ENCODE measurements at places on chromosomes 4 and X.

DNA sequence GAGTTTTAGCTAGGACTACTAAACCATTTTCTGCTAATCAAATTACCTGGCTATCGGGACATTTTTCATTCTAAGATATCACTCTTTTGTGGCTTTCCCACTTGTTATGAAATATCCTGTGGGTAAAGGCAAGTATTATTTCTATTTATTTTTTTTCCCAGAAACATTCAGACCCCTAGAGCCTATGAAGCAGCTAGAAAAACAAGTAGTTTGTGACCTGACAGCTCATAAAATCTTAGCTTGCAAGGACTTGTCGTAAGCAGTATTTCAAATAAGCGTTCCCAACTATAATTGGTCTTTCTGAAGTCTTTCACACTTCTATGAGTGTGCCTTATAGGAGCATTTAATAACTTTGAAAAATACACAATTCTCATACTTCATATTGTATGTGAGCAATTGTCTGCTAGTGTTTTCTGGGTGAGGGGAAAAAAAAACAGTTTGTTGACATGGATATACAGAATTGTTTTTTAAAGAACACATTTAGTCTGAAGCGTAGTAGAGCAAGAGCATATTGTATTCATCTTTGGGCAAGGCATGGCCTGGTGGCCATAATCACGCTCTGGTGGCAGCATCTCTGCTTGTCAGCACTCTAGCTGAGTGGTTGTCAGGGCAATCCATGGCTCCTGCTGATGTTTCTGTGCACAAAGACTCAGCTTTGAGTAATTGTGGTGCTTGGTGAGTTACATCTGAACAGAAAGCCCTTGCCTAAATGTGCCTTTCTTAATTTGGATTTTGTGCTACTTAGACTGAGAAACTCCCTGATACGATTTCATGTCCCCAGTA, 2.6 kb downstream of the MCUB start:
- DNase-seq = no peak

DNA sequence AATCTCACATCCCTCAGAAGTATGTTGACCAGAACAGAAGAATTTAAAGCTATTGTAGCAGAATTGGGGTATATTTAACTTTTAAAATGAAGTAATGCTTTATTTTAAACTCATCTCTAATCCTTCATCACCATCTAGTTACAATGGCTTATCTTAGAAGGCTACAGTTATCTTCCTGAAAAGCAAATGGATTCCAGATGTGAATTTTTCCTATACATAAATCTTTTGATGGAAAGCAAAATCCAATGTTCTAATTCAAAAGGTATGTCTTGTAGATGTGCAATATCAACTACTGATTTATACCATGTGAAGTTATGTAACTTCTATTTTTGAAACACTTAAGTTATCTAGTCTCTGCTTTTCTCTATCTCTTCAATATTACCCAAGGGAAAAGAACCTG, 47.6 kb downstream of the CCNG2 start:
- no peak for DNase-seq

GRCh38 chrX:110432091-110432905, 73.7 kb downstream of the RTL9 start:
- no peak for DNase-seq

- DNase-seq = no peak
Observed at GRCh38 chrX:16239211-16239610, 71.9 kb downstream of the MAGEB17 start.

GRCh38 chr4:124334119-124334518, 378.4 kb downstream of the ANKRD50 start:
- no peak for DNase-seq

DNA sequence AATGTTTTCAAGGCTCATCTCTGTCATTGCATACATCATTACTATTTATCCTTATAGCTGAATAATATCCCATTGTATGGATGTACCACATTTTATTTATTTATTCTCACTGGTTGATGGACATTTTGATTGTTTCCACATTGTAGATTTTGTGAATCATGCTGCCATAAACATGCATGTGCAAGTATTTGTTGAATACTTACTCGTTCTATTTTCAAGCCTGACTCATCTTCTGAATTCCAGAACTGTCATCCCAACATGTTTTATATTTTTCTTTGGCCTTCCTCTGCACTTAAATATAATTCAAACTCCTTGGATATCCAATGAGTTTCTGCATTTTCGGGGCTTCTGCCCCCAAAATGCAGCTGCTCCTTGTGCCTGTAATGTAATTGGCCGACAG, 77.6 kb downstream of the MXRA5 start:
- DNase-seq = no peak

GRCh38 chrX:23662853-23663252, 4.4 kb upstream of the PRDX4 start:
- DNase-seq = no peak

DNA sequence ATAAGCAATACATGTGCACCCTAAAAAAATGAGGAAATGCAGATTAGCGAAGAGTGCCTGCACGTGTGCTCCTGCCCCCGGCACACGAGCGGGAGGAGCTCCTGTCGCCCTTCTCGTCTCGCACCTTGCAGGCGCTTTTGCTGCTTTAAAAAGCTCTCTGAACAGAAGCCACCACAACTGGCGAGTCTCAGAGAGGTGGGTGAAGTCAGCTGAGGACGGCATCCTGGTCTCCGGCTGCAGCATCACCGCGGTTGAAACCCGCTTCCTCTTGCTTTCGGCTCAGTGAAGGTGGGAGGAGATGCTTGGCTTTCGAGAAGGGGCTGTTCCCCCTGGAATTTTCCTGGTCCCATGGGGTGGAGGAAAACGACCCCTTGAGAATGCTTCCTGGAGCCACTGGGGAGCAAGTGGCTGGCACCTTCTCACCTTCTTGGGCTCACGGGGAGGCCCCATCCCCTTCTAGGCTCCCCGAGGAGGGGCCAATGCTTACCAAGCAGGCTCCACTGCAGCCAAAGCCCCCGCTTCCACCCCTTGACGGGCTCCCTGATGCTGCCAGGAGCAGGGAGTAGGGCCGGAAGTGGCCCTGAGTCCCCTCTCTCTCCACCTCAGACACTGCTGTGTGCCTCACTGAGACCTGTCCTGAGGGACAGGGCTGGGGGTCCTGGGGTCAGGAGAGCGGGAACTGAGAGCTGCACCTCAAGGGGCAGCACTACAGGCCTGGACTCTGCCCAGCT, 29.2 kb upstream of the MXD4 start:
- DNase-seq = peak; percentile 41

DNA sequence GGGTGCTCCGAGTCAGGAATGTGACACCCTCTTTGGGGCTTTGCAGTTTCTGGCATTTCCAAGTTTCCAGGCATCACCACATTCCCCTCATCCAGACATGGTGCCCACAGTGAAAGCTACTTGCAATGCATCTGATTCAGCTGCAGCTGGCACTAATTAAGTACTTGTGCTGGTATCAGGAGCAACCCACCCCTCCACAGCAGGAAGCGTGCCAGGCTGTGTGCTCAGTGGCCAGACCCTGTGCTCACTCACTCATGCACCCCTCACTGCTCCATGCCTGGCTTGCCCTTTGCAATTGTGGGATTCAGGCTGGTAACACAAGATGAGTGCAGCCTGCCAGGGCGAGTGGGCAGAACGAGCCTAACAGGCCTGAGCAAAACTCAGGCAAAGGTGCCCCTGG, 271.2 kb downstream of the EPHA5 start:
- DNase-seq = no peak

DNA sequence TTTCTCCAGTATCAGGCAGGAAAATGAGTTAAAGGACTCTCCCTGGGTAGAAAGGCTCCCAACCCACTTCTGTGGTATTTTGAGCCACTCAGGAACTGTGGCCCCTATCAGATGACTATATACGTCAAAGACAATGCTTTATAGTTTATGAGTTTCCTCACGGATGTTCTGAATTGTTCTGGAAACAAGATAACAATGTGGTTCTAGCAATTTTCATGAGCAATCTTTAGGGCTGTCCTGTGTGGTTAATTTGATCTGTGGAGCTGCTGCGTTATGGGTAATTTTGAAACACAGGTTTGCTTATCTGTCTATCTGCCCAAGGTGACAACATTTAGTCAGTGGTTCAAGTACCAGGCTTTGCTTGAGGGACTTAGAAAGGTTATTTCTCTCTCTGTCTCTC, 46.7 kb upstream of the IL2 start:
- no peak for DNase-seq

DNA sequence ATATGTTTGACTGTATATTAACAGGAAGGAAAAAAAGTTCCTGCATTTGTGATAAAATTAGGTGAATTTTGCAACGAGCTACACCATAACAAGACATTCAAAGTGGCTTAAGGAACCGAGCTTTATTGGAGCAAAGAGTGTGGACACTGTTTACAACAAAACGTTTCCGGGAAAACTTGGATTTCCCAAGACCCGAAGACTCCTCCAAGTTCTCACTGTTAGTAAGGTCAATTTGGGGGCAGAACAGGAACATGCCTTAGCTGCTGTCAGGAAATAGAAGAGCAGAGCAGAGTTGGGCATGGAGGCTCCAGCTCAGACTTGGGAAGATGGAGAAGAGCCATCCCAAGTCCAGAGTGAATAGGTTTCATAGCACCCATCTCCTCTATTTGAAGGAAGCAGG, 16.5 kb downstream of the ADH6 start:
- no peak for DNase-seq

GRCh38 chrX:115112411-115112810, 76.8 kb upstream of the RBMXL3 start:
- no peak for DNase-seq

DNA sequence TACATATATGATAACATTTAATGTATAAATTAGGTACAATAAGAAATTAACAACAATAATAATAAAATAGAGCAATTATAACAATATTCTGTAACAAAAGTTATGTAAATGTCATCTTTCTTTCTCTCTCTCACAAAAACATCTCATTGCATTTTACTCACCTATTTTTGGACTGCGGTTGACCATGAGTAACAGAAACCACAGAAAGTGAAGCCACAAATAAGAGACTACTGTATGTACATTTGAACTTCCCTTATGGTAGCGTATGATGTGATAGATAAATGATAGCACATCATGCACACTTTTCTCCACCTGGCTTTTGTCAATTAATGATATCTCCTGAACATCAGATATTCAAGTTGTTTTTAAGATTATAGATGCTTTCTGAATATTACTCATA, 80.5 kb downstream of the HNRNPD start:
- DNase-seq = no peak

DNA sequence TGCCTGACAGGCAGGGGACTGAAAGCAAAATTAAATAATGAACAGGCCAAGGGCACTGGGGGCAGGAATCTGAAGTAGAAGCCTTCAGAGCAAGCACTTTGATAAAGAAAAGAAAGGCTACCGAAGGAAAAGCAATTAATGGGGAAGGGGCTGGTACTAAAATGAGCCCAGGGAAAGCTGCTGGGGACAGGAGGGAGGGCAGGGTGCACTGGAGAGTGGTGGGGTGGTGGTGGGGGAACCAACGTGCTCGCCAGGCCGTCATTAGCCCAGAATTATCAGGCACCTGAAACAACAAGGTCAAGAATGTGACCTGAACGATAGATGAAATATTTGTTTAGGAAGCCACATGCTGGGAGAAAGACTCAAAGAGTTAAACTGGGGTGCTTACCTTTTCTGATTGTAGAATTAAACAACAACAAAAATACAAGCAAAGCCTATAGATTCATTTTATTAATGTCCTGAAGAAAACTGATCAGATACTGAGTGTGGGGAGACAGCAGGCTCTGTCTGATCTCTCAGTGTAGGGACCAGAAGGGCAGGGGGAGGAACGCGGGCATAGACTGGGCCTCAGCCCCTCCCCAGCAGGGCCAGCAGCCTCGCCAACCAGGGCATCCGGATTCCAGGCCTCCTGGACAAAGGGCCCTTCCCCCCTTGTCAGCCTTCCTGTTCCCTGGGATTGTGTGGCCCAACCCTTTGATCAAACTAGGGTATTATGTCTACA, 239.7 kb upstream of the KLF3 start:
- DNase-seq = no peak

GRCh38 chr4:125765941-125766340, 451.2 kb downstream of the FAT4 start:
- DNase-seq = no peak

GRCh38 chr4:38497121-38497520, 166.9 kb upstream of the KLF3 start:
- no peak for DNase-seq

- no peak for DNase-seq
Observed at GRCh38 chr4:41363384-41363981, 106.8 kb downstream of the UCHL1 start.

GRCh38 chrX:139388254-139388653, 142.3 kb upstream of the F9 start:
- DNase-seq = no peak

- DNase-seq = no peak
Observed at GRCh38 chr4:41572516-41572915, 34.6 kb downstream of the LIMCH1 start.

- DNase-seq = no peak
Observed at GRCh38 chr4:152606753-152607152, 70.9 kb upstream of the FBXW7 start.

- no peak for DNase-seq
Observed at GRCh38 chr4:184693056-184693455, 40.8 kb downstream of the CENPU start.

GRCh38 chr4:128424527-128425497, 137.2 kb upstream of the PGRMC2 start:
- no peak for DNase-seq

- DNase-seq = no peak
Observed at GRCh38 chr4:137626942-137627738, 94.8 kb upstream of the PCDH18 start.

DNA sequence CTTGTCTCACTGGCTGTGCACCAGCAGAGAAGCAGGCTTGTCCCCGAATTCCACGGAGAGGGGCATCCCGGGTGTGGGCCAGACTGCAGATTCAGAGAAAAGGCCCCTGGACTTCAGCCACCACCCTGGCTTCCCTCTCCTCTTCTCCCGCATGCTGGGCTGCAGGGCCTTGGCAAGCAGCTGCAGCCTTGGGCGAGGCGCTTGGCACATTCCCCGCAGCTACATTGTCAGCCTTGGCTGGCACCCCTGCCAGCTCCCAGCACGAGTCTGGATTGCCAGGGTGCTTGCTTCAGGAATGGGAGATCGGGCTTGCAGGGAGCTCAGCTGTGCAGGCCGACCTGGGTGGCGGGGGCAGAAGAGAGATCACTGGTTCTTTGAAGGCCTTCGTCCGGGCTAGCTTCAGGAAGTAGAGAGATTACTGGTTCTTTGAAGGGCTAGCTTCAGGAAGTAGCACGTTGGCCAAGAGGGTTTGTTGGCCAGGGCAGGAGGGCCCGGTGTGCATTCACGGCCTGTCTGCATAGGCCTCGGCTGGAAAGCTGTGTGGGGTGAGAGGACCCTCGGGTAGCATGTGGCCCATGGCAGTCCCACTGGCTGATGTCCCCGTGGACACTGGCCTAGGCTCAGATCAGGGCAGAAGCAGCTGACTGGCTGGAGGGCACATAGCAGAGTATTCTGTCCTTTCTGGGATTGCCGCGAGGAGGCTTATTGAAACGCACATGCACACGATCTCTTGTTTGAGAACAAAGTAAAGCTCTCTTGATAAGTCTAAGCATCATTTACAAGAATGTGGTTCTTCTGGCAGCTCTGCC, 2.7 kb downstream of the ABCD1 start:
- no peak for DNase-seq

DNA sequence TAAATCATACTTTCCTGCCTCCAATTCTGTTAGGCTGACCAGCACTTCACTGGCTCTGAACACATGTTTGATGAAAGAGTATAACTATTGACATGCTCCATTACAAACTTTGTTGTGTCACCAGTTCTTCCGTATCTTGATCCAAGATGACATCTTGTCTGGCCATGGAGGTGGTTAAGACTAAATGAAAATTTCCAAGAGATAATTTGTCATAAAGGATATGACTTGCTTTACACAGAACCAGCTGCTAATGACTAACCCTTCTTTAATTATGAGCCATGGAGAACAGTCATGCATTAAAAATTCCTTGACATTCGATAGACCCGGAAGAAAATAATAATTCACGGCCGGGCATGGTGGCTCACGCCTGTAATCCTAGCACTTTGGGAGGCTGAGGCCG, 17.7 kb upstream of the N4BP2 start:
- no peak for DNase-seq
